Stimulated activated CD4-positive, alpha-beta T cell treated with anti-CD3 and anti-CD28 coated beads, Interleukin-4, amount 100 ng/mL, for 4 hours (primary cell): ENCODE measurements at places on chromosomes 4 and X.

DNA sequence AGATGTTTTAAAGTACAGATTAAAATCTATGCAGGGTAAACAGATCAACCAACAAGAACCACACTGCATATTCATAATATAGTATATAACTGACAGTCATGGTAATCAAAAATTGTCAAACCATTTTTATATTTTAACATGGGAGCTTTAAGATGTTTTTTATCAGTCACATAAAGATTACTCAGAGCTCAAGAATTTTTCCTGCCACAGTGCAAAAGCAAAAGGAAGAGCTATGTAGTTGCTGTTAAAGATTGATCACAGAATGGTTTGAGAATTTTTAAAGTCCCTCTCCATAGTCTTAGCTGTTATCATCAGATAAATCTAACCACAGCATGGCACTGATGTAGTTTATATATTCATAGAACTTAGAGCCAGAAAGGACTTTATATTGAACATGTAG, 8.5 kb downstream of the RAB9B start:
- DNase-seq = no peak

GRCh38 chrX:14641681-14642655, 112.6 kb downstream of the GLRA2 start:
- DNase-seq = no peak

GRCh38 chrX:110987292-110987691, 108.7 kb upstream of the PAK3 start:
- DNase-seq = no peak

DNA sequence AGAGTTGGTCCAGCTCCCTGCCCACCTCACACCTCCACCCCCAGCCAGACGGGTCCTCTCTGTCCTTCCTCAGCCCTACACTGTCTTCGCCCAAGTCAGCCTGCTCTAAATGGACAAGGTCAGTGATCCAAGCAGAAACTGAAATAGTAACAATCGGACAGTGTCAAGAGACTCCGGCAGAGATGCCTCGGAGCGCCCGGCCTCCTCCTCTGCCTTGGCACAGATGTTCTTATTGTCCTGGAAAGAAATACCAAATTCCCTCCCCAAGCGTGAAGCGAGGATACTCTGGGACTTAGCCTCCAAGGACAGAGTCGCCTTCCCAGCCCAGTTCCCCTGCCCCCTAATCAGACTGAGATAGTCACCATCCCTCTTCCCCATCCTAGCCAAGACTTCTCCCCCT, 28.5 kb downstream of the UTP14A start:
- no peak for DNase-seq

DNA sequence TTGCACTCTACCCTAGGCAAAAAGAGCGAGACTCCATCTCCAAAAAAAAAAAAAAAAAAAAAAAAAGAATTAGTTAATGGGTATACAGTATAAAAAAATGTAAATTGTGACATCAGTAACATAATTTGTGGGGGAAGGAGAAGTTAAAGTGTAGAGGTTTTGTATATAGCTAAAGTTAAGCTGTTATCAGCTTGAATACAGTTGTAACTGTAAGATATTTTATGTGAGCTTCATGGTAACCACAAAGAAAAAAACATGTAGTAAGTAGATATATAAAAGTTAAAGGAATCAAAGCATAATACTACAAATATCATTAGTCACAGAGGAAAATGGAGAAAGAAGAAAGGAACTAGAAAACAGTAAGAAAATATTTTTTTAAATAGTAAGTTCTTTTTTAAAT, 53.2 kb upstream of the EPGN start:
- no peak for DNase-seq
